ENCODE measurements at places on chromosomes 16 and 17.
A peak's percentile ranks its signal among the peaks of the same experiment; 100 is the strongest.

DNA sequence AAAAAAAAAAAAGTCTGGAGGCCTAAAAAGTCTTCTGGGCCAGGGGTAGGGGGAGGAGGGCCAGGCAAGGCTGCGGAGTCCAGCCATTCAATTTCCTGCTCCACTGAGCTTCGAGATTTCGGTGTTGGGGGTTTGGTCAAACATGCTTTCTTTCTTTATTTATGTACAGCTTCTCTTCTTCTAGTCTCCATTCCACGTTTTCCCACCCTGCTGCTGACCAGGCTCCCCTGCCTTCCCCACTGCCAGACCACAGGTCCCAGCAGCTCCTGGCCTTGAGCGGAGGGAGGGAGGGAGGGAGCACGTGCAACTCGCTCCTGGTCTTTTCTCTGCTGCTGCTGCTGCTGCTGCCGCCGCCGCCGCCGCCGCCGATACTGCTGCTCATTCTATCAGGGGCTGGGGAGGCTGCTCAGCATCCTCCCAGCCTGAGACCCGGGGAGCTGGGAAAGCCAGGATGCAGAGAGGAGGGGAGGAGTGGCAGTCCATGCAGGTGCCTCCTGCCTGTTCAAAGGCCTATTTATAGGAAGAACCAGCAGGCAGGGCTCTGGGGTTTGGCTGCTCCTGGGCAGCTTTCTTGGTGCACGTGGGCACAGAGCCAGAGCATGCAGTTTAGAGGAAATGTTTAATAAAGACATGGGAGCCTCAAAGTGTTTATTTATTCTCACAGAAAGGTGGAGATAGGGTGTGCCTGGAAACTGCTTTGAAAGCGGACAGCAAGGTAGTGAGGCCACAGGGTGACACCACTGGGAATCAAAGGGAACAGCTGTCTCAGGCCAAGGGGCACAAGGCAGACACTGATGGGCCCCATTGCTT is 23.4 kb upstream of the ZFHX3 start:
- peak; percentile 48 for DNase-seq

GRCh38 chr17:58538811-58539409 is 24.5 kb upstream of the MTMR4 start:
- DNase-seq = no peak

- no peak for DNase-seq
Measured at GRCh38 chr16:4618645-4619418, 4.1 kb upstream of the UBALD1 start.

DNA sequence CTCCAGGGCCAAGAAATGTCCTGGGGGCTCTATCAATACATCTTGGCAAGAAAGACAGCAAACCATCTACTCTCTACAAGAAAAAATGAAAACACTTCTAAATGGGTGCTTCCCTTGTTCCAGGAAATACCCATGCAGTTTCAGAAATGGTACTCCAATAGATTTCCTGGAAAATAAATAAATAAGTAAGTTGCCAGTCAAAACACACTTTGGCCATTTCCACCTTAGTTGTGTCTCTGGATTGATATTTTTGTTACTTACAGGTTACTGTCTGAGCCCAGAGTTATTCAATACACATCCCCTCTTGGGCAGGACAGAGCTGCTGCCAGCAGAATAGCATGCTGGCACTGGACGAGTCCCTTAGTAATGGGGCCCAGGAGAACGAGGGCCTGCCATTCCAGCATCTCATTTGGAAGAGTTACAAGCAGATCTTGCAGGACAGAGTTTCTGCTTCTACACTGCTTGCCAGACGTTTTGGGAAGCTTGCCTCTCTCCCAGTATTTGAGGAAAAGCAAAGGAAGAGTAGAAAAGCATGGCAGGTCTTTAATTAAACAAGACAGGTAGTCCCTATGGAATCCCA is 100.5 kb downstream of the SMG6 start:
- DNase-seq = no peak

DNA sequence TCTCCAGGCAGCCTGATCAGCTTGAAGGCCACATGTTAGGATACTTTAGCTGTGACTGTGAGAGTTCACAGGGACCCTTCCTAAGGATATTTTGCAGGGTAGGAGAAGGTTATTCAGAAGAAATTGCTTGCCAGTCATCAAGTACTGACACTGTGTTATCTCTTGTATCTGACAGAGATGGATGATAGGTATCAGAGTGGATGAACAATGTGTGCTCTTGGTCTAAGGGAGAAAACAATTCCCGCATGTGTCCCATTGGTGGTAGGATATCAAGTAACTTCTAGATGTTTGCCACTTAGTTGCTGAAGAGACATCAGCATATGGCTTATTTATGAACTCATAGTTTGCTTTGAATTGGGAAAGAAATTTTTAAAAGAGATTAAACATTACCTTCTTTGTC is 219.3 kb downstream of the SPECC1 start:
- no peak for DNase-seq

- DNase-seq = no peak
Measured at GRCh38 chr16:85955566-85955965, 56.6 kb downstream of the IRF8 start.

- no peak for DNase-seq
Measured at GRCh38 chr17:70254735-70255460, 85.6 kb downstream of the KCNJ2 start.

DNA sequence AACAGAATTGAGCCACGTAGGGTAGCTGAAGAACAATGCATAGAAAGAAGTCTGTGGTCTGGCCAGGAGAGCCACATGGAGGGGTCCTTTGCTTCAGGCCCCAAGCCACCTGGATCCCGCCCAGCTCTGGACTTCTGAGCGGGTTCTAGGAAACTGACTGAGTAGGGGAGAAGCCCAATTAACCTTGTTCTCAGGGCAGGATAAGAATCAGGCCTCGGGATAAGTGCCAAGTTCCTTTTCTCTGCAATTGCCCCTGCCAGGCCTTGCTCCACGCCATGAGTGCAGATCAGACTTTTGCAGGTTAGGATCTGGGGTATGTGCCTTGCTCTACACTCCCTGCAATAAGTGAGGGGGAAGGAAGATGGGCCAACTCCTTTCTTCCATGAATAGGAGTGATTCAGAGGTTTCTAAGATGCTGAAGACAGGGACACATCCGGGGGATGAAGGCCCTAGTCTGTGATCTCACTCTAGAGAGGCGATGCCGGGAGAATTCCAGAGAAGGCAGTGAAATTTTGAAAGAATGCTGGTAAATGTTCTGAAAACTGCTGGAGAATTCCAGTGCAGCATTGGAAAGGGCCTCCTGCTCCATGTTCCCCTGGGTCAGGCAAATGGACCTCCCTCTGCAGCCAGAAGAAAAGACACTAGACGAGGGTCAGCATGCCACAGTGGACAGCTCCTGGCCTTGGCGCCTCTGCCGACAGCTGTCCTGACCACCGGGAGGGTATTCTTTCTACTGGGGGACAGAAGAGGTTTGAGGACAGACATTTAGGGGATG is 5.8 kb downstream of the NEUROD2 start:
- no peak for DNase-seq

- DNase-seq = no peak
Measured at GRCh38 chr17:60327134-60327900, 64.6 kb downstream of the USP32 start.

- DNase-seq = no peak
Measured at GRCh38 chr17:60224064-60224463, 74.3 kb downstream of the CA4 start.

DNA sequence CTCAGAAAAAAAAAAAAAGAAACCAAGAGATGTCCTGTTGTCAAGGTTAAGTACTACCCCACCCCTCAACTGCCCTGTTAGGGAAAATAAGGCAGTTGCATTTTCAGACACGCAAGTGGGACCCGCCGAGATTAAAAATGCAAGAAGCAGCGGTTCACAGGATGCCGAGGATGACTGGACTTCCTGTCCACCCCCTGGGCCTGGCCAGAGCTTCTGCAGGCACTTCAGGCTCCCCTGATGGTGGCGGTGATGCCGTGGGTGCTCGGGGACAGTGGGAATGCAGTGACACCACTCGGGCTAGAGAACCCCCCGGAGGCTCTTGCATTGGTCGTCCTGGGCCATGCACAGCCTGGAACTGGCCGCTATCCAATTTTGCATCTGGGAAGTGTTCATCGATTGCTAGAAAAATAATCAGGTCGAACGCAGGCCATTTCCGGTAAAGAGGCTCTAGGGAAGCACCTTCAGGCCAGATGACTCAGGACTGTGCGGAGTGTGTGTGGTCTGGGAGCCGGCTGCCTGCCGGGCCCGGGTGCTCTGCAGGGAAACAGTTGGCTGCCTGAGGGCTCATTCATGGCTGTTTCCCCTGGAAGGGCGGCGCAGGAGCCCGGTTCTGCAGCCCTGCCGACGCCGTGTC is 13.4 kb upstream of the CRISPLD2 start:
- peak; percentile 95 for DNase-seq

GRCh38 chr17:45784741-45785479 is 790 bp downstream of the CRHR1 start:
- DNase-seq = no peak

DNA sequence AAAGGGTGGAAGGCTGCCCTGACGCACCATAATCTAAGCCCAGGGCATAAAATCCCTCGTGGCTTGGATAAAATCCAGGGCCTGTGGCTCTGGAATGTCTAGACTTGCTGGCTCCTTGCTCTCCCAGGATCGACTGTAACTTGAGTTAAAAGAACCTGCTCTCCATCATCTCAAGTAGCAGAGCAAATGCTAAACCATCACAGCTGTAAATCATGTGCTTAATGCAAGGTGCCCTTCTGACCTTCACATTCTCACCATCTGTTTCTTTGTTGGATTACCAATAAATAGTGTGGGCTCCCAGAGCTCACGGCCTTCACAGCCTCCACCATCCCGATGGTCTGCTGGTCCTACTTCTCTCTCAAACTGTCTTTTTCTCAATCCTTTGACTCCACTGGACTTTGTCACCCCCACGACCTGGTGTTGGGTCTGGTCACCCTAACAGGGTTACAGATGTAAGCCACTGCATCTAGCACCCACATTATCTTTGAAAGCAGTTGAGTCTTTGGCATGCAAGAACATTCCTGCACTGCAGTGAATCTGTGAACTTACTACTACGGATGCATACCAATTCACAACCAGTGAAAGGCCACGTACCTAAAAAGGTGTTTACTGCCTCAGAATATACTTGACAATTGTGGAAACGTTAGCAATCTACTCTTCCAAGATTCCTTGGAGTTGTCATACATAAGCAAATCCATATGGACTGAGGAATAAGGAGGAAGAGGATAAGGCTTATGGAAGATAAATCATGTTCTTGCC is 15.3 kb downstream of the RSL1D1 start:
- DNase-seq = no peak

DNA sequence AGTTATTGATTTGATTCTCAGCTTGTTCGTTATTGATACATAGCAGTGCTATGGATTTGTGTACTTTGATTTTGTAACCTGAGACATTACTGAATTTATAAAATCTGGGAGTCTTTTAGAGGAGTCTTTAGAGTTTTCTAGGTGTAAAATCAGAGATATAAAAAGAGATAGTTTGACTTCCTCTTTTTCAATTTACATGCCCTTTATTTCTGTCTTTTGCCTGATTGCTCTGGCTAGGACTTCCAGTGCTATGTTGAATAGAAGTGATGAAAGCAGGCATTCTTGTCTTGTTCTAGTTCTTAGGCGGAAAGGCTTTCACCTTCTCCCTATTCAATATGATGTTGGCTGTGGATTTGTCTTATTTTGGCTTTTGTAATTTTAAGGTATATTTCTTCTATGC is 106.2 kb downstream of the PHKB start:
- no peak for DNase-seq

- DNase-seq = no peak
Measured at GRCh38 chr17:57391857-57392471, 135.6 kb downstream of the MSI2 start.

DNA sequence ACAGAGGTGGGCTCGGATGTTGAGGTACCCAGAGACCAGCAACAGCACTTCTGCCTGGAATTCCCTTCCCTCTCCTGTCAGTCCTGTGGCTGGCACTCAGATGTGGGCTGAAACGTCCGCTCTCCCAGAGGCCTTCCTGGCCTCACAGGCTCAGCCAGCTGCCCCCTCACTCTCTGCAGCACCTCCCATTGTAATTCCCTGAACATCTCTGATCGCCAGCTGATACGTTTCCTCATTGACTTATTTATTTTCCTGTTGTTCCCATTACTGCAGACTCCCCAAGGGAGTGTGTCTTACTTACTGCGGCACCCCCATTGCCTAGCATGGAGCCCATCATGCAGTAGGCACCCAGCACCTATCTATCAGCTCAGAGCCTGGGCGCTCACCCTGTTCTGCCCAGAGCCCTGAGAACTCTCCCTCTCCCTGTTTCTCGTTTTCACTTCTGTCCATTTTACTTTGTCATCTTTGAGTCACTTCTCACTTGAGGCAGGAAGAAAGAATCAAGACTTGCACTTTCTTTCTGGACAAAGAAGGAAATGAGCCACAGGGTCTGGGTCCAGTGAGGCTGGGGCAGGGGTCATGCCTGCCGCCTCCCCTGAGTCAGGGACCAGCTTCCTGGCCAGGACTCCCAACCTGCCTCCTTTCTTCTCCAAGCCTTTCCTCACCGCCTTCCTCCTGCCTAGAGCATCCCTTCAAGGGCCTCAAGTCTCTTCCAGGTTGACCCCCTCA is 10.2 kb downstream of the CDH5 start:
- no peak for DNase-seq

GRCh38 chr16:50309527-50310307 is 43.4 kb downstream of the ADCY7 start:
- peak; percentile 5 for DNase-seq

DNA sequence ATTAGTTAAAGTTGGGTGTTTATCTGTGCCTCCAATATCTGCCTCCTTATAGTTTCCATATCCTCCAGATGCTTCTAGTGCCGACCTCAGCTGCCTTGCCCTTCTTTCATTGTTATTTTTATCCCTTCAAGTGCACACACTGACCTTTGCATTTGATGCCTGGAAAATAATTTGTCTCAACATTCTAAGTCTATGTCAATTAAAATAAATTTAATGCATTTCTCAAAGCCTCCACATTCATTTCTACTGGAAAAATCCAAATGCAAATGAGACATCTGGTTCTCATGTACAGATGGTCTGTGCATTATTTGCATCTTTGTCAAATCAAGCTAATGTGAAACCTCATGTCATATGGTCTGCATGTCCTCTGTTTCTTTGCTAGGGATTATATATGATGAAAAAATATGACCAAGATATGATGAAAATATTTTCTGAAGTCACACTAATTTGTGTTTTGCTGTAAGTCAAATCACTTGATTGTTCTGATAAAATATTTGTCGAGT is 61.4 kb downstream of the TMEM100 start:
- DNase-seq = no peak

GRCh38 chr16:27083861-27084261 is 17.1 kb downstream of the C16orf82 start:
- peak; percentile 37 for DNase-seq

DNA sequence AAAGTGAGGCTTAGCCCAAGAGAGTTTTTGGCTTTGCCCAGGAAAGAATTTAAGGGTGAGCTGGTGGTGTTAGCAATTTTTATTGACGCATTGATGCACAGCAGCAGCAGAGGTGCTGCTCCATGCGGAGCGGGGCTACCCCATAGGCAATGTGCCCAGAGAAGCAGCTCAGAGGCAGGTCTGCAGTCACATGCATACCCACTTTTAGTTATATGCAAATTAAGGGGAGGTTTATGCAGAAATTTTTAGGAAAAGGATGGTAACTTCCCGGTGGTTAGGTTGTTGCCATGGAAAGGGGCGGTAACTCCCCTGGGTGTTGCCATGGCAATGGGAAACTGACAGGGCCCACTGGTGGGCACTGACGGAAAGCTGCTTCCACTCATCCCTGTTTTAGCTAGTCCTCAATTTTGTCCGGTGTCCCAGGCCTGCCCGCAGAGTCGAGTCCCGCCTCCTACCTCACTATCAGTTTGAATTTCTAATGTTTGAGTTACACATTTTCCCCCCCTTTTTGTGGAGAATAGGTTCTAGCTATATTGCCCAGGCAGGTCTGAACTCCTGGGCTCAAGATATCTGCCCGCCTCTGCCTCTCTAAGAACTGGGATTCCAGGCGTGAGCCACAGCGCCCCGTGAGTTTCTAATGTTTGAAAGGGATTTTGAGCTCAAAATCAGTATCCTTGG is 10.4 kb upstream of the GJD3 start:
- DNase-seq = no peak
